ENCODE measurements at places on chromosomes 6 and 20.

GRCh38 chr6:13617066-13617465 lies 1.9 kb downstream of the NOL7 start:
- no peak for DNase-seq

DNA sequence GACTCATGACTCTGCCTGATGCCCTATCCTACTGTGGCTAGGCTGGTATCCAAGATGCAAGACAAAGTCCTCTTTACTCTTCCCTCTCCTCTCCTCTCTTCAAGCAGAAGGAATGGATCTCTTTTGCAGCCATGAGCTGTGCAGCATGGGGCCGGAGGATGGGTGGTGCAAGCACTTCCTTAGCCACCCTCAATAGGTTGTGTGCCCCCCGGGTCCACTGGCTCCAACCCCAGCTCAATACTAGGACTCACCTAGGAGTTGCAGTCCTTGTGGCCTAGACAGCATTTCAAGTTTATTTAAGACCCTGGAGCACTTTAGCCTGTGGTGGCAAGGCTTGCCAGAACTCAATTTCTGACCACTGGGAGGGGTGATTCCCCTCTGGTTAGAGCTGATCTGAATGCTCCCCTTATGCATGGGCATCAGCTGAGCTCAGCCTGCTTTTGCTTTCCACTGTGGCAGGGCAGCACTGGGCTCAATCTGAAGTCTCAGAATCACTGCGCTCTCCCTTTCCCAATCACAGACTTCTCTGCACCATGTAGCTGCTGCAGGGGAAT lies 29.0 kb upstream of the GRM4 start:
- DNase-seq, result no peak

GRCh38 chr6:168331058-168331457 lies 11.5 kb upstream of the DACT2 start:
- DNase-seq, result no peak

- DNase-seq, result no peak
These were observed 51.2 kb downstream of the C6orf52 start for GRCh38 chr6:10643201-10643651.

GRCh38 chr6:56922645-56923044 lies 32.3 kb upstream of the BEND6 start:
- DNase-seq, result no peak

- no peak for DNase-seq
These were observed 592 bp downstream of the CUTA start for GRCh38 chr6:33417128-33417902.

DNA sequence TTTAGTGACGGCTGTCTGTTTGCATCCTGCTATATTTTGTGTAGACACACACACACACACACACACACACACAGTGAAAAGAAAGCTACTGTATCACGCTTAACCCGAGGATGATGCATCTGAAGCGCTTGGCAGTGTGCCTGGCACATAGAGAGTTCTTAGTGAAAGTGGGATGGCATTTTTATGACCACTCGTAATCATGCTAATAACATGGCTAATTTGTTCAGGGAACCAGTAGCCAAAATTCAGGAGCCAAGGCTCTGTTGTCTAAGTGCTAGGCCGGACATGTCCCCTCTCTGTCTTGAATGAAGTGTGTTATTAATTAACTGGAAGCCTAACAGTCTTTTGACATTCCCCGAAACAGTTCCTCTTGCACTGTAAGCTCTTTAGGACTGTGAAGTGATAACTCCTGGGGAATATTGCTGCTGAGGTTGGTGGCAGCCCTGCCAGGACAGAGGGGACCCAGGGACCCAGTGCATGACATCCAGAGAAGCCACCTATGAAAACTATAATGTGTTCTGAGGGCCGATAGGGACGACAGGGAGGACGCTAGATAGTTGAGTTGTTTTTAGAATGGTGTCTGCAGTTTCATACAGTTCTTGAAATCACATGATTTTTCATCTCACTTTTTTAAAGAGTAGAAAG lies 45.0 kb upstream of the IRF4 start:
- DNase-seq, result no peak

GRCh38 chr6:125188037-125188436 lies 34.5 kb downstream of the TPD52L1 start:
- DNase-seq, result no peak

DNA sequence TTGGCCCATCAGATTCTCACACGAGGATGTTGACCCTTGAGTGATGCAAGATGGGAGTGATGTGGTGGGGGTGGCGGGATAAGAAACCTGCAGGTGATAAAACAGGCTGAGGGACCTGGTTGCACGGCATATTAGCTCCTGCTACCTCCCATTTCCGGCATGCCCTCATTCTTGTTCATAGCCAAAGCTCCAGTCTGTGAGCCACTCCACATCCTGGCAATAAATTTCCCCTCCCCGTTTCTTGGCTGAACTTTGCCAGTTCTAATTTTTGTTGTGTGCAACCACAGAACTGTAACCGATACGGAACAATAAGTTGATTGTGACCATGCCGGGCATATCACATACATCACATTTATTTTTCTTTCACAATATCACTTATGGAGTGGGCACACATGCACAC lies 41.6 kb upstream of the NFATC2 start:
- DNase-seq, result no peak

DNA sequence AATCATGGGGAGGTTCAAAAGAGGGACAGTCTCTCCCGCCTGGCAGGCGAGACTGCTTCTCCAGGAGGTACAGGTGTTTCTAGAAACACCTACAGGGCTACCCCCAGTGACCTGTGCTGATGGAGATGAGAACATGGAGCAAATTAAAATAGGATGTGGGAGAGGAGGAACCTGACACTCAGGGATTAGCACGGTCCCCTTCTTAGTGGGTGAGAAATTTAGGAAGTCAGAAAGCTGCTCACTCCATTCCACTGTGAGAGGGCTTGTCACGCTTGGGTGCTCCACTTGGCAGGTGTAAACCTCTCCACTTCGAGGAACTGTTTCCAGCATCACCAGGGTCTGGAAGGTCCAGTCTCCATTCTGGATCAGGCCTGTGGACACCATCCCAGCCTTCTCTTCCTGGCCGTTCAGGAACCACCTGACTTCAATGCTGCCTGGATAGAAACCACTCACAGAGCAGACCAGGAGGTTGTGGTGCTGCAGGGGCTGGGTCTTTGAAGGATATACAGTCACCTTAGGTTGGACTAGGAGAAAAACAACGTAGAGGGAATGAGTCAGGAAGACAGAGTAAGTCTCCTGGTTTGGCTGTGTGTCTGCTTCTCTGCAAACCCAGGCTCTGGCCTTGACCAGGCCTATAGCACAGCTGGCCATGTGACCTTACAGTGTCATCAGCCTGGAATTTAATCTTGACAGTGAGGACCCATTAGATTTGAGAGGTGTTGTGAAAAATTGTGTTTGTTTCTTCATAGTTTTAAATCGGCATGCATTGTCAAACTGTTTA lies 8.1 kb downstream of the HLA-DRB1 start:
- no peak for DNase-seq

- no peak for DNase-seq
These were observed 11.0 kb downstream of the PTCHD4 start for GRCh38 chr6:48099713-48100587.

- DNase-seq, result no peak
These were observed 62.9 kb upstream of the ARG1 start for GRCh38 chr6:131510094-131510493.

All from hippocampal formation (tissue), 2 donors.